Immature natural killer cell (primary cell): ENCODE measurements at places on chromosomes 12 and 14. TPM values are rescaled to one million over a fixed set of nuclear protein-coding genes. Genes with fewer than 3 reads are reported as not detected.

GRCh38 chr12:28212182-28212581 lies 21.9 kb downstream of the CCDC91 start:
- DNase-seq: no peak

- DNase-seq: no peak
Observed at GRCh38 chr12:127515941-127516340, 751.0 kb upstream of the TMEM132C start.

DNA sequence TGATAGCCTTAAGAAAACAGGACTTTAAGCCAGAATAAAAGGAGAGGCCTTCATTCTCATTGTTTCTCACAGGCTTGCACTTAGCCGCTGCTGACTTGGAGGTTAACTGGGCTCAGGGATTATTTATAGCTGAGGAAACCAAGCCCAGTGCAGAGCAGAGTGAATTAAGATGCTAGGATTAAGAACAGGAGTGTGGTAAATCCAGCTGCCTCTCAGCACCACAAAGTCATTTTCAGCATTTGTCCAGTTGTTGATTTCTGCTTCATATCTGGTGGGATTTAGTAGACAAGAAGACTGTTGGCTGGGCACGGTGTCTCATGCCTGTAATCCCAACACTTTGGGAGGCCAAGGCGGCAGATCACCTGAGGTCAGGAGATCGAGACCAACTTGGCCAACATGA lies 14.3 kb upstream of the KRT73 start:
- DNase-seq: no peak

DNA sequence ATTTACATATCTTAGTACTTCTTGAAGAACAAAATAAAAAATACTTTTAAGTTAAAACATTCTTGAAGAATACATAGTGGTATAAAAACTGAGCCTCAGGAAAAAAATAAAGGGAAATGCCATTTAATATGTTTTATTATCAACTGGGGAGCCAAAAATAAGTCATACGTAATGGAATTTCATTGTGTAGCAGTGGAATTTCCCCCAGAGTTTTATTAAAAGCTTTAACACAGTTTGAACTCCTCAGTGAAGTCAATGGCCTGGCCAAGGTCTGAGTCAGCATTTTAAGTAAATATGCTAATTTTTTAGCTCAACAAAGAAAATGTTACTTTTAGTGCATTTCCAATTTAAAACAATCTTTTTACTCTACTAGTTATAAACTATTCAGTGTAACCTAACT lies 350.1 kb upstream of the ATP2B1 start:
- DNase-seq: no peak

Gene INSM2
- not detected for polyA plus RNA-seq

Gene APOF
- polyA plus RNA-seq: not detected
